ENCODE measurements at places on chromosomes 1 and 21. TPM values are rescaled to one million over a fixed set of nuclear protein-coding genes. Genes with fewer than 3 reads are reported as not detected.

The OLIG2 gene
- total RNA-seq: not detected

The AK4 gene
- 78.3 TPM for total RNA-seq

The ARMH1 gene
- 1.1 TPM for total RNA-seq

The HENMT1 gene
- total RNA-seq: 1.5 TPM

The GBP2 gene
- total RNA-seq: 22.7 TPM

Measured in tracheal epithelial cell (primary cell).